ENCODE measurements at places on chromosomes 12 and 14.

- DNase-seq, result no peak
These were observed 49.0 kb upstream of the ISM2 start for GRCh38 chr14:77547512-77548180.

- DNase-seq, result no peak
These were observed 99.2 kb downstream of the SNAPC1 start for GRCh38 chr14:61861320-61861865.

DNA sequence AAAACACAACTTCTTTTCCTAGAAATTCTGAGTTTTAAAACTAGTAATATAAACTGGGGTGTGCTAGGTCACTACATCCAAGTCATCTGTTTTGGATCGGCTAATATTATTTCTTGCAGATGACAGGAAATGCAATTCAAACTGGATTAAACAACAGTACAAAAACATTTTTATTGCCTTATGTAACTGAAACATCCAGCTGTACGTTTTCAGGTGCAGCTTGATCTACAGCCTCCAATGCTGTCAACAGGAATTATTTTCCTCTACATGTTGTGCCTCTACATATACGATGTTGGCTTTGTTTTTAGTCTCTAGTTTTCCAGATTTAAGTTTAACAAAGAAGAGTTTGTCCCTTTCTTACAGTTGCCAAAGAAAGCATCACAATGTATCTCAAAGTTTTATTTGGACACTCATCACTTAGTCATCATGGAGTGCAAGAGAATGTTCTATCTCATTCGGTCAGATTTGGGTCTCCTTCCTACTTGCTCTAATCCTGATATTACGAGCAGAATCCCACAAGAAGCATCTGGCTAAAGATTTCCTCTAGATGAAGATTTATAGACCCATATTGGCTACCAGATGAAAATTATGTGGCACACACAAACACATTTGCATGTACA lies 326.7 kb downstream of the SLC6A15 start:
- DNase-seq, result no peak

GRCh38 chr14:99073431-99073830 lies 198.6 kb downstream of the BCL11B start:
- no peak for DNase-seq

GRCh38 chr12:6646276-6647082 lies 753 bp downstream of the ACRBP start:
- DNase-seq, result no peak

DNA sequence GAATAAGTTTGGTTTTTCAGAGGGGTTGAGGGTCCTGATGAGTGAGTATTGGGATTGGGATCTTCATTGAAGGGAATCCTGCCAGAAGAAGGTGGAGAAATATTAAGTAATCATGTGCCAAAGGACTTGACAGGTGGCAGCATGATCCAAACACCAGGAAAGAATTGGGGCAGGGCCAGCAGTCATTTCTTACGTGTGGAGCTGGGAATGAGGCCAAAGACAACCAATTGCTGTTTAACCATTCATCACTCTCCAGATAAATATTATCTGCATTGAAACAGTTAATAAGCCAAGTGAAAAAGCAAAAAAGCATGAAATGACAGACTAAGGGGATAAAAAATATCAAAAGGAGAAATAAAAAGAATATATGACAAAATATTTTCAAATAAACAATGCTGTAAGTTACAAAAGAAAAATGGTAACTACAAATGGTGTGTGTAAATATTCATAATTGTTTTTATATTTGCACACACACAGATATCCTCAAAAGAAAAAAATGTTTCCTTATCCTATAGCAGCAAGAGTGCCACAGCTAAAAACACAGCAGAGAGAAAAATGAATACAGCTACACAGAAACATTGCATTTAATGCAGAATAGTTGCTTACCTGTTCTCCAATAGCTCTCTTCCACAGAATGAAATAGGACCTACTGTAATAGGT lies 26.2 kb downstream of the C2CD5 start:
- no peak for DNase-seq

DNA sequence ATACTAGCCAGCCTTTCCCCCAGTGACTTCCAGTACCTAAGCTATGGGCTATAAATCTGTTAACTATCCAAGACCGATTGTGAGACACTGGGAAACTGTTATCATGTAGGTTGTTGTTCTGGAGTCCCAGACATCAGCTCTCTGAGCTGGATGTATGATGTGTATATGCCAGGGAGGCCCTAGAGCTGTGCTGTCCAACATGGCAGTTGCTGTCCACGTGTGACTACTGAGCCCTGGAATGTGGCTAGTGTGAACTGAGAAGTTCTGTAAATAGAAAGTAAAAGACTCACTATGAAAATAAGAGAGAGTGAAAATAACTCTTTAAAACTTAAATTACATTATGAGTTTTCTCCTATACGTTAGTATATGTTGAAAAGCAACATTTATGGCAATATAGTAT lies 755.8 kb upstream of the FBXO33 start:
- DNase-seq, result no peak

DNA sequence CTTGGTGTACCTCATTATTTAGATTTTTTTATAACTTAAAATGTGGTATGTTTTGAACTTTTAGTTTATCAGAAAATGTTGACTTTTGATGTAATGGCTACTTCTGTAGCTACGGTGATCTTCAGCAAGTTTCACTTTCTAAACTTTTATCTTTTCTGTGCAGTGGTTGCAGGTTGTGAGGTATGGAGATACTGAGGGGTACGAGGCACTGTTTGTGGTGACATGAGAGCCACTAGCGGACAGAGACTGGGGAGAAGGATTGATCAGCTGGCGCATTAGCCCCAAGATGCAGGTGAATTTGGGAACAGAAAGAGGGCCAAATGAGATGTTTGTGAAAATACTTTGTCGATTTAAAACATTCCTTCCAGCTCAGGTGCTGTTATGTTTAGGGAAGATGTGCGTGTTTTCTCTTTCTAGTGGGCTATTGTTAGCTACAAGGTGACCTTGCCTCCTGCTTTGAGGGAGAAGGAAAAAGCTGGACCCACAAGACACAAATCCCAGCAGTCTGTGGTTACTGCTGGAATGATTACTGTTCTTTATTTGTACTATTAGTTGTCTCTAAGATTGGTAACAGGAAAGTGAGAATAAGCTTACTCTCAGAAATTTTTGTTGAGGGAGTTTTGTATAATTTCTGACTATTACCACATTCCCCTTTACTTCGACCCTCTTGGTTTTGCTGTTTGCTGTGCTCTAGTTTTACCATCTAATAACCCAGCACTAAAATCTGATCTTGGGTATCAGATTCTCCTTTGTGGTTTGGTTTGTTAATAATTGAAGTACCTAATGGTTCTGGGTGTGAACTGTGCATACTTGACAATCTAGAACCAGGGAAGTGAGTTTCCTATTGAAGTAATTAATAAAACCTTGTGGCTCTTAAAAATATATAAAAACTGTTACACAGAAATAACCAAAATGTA lies 61.7 kb downstream of the FBXO34 start:
- no peak for DNase-seq

- no peak for DNase-seq
These were observed 58.9 kb downstream of the NCOR2 start for GRCh38 chr12:124508381-124509079.

- DNase-seq, result no peak
These were observed 10.2 kb upstream of the PRKAG1 start for GRCh38 chr12:49028666-49029275.

- DNase-seq, result no peak
These were observed 35.7 kb downstream of the CNTN1 start for GRCh38 chr12:40727774-40728483.

DNA sequence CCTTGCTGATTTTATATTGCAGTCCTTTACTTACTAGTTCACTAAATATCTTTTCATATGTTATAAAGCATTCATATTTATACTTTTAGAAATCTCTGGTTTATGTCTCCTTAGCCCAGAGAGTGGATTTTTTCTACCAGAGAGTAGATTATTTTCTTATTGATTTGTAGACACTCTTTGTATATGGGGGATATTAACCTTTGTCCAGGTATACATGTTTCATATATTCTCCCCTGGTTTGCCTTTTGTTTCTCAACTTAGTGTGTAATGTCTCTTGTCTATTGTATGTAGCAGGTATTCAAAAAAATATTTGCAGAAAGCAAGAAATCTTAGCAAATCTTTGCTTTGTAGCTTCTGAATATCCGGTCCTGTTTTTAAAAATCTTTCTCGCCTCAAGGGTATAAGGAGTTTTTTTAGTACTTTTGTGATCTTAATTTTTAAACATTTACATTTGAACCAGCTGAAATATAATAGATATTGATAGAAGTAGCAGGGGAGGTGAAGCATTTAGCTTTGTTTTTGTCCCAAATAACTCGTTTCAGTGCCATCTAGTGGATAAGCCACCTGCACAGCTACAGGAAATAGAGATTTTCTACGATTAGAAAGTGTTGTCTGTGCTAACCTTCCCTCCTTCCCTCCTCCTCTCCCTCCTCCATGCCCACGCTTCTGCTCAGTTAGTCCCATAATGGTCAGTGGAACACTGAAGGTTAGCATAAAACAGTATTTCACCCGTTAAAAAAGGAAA lies 97.0 kb downstream of the PHETA1 start:
- no peak for DNase-seq

- no peak for DNase-seq
These were observed 6.3 kb downstream of the PCK2 start for GRCh38 chr14:24100197-24100981.

- no peak for DNase-seq
These were observed 120.5 kb downstream of the DENND5B start for GRCh38 chr12:31470459-31470858.

GRCh38 chr14:63897721-63898163 lies 44.9 kb downstream of the SYNE2 start:
- no peak for DNase-seq

GRCh38 chr14:99481745-99482099 lies 513 bp downstream of the CCNK start:
- DNase-seq, result peak; percentile 33

DNA sequence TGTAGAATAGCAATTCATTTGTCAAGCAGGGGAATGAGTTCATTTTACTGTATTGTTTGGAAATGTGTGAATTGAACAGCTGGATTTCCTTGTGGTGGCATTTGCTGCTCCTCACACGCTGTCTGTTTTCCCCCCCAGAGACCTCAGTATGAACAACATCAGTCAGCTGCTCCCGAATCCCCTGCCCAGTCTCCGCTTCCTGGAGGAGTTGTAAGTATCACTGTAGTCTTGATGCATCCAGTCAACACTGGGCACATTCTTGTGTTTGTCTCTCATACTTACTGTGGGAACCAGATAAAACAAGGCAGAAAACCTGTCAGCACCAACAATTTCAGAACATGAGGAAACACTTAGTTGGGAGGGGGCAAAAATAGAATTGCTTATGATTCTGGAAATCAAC lies 64.9 kb downstream of the LGR5 start:
- no peak for DNase-seq

DNA sequence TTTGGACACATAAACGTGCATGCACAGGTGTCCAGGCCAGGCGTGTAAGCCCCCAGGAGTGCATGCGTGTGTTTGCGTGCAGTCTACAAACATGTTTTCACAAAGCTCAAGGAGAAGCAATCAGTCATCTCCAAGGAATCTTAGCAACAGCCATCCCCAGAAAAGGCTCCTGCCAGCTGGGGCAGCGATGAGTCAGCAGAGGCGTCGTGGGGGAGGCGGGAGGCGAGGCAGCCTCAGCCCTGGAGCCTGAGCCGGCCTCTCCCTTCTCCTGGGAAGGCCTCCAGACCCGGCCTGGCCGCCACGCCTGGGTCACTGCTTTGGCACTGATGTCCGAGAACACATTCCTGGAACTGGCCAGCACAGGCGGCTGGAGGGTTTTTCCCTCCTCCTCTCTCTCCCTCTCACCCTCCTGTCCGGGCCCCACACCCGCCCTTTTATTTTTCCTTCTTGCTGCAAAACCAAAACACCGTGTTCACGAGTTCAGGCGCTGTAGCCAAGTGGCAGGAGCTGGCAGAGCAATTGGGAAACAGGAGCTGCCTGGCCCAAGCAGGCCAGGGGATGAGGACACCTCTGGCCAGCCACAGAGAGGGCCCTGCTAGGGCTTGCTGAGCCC lies 92.7 kb downstream of the LRRC74A start:
- DNase-seq, result no peak

DNA sequence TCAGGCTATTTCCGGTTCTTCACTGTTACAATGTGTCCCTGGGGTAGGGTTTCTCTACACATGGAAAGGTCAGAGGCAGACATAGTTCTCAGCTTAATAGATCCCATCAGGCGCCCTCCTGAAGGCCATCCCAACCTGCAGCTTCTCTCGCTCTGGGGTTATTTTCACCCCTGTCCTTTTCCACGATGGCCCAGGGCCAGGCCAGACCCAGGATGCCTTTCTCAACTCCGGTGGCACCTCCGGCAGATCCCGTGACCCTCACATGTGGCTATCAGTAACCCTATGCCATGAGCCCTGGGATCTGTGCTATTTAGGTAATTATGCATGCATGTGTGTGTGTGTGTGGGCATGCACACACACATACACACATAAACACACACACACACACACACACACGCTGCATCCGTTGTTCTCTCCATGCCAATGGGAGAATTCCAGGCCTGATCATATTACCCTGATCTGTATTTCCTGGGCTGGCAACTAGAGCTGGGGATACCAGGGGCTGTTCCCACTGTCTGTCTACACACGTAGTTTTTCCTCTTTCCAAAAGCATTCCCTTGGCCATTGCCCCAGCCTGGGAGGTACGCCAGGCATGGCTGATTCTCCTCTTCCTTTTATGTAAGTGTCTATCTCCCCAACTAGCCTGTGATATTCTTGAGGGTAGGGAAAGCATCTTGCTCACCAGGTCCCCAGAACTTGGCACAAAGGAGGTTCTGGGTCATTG lies 51.2 kb upstream of the NOS1 start:
- DNase-seq, result no peak

- no peak for DNase-seq
These were observed 162.8 kb downstream of the SNAPC1 start for GRCh38 chr14:61925043-61925442.

DNA sequence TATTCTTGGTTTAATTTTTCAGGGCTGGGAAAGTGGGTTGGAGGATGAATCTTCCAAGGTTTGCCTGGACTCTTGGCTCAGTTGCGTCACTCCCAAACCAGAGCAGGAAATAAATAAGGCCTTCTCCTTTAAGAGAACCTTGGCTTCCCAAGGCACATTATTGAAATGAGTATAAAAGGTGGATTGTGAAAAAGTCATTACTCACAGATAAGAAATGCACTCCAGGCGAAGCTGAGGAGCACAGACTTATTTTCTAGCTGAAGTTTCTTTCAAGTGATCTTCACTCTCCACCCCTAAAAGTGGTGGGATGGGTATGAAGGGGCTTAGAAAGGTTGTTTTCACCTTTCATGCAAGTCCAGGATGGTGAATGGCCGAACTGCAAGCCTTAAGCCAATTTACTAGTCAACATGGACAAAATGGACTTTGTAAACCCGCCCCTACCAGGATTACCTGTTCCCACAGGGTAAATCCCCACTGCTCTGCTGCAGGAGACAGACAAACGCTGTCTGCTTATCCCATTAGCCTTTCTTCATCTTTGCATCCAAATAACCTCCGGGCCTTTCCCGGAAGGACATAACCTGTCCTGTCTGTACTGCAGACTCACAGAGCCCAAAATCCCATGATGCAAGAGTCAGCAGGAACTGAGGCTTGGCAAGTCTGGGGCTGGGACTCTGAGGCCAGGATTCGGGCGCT lies 207.6 kb downstream of the BCL11B start:
- DNase-seq, result no peak

GRCh38 chr12:120167529-120168095 lies 26.9 kb downstream of the GCN1 start:
- no peak for DNase-seq
